MG63 (cell line): ENCODE measurements at places on chromosomes 7 and 10. TPM values are rescaled to one million over a fixed set of nuclear protein-coding genes. Genes with fewer than 3 reads are reported as not detected.

DNA sequence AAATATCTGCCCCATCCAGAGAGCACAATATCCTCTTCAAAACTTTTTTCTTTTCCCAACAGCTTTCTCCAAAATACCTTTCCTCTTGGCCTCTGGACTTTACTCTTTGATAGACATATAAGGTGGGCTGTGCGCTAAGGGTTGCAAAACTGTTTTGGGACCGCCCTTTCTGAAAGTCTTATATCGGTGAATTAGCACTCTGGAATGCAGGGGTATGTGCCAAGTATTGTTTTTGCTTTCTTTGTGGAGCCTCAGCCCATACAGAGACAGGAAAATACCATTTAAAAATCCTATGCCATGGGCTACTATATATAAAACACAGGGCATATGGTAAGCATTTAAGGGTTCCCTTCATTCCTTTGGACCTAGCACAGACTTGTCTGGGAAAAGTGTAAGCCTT, 37.7 kb downstream of the PPP1R17 start:
- no peak for DNase-seq

DNA sequence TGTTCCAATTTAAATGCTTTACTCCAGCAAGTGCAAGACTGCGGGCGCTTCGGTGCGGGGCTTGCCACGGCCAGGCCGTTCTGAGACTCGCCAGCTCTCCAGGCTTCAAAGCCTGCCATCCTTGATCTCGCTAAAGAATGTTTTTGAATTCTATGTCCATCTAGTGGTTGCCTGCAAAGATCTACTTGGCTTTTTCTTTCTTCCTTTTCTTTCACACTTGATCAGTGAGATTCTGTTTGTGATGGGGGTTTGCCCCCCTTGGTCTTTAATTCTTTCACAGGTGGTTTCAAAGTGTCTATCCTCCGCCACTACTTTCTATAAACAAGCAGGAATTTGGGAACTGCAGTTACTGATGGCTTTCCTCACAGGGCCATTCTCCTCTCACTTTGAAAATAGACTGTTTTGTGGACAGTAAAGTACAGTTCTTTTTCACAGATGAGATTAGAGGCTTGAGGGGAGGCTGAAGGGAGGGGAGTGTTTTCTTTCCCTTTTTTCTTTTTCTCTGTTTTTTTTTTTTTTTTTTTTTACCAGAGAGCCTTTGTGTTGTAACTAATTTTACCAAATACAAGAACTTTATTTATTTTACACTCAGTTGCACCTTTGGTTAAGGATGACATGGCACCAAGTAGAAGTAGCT, 15.2 kb upstream of the FBXW4 start:
- no peak for DNase-seq

- DNase-seq = no peak
Measured at GRCh38 chr7:7664291-7664690, 23.7 kb downstream of the UMAD1 start.

DNA sequence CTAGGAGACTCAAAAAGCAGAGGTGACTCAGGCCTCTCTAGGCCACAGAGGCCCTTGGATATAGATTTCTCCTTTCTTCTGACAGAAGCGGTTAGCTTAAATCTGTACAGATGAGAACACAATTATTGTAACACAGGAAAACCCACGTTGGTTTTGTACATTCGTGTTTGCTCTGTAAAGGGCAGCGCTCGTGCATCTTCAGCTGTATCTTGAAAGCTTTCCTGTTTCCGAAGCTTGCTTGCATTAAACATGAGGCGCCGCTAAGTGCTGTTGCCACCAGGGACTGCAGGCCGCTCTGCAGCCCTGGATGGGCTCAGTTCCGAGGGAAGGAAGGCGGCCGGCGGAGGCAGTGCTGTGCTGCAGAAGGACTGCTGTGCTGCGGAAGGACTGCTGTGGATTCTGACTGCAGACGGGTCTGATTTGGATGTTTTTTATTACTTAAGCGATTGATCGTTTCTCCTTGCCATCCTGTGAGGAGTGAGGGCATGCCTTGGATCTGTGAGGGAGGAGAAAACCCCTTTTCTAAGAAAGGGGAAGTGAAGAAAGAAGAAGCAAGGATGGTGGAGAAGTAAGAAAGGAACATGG, 53.3 kb downstream of the FHIP2A start:
- peak; percentile 72 for DNase-seq

TRPV6 gene
- not detected in 2 replicates for total RNA-seq

C10orf67 gene
- not detected in 2 replicates for total RNA-seq

MEPCE gene
- total RNA-seq = 46.1 and 57.3 TPM in 2 replicates

SEMA3E gene
- 1.5 TPM in 1 of 2 replicates, not detected in the other for total RNA-seq

SLC26A5 gene
- total RNA-seq = not detected in 2 replicates

CLRN3 gene
- total RNA-seq = not detected in 2 replicates

NEUROD6 gene
- not detected in 2 replicates for total RNA-seq
